Right kidney (tissue), 9 donors: ENCODE measurements at places on chromosomes 1 and 21.

GRCh38 chr1:17633654-17634053 is 94.2 kb downstream of the ARHGEF10L start:
- DNase-seq, result no peak

- DNase-seq, result no peak
These were observed 8.6 kb downstream of the CLDN14 start for GRCh38 chr21:36471254-36471723.

- DNase-seq, result no peak
These were observed 15.1 kb downstream of the AIDA start for GRCh38 chr1:222697203-222697602.

DNA sequence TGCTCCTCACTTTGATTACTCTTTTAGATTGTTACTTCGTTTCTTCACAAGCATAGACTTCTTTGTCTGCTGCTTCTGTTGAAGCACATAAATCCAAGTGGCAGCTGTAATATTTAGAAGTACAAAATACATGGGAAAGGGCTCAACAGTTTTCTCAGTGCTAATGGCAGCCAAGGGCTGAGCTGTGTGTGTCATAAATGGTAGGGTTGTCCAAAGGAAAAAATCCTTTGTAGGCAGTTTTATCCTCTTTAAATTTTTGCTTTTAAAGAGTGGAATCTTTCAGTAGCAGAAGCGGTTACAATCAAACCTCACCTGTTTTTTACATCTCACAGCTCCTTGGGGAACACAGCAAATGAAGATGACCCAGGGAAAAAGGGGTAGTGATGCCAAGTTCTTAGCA is 650.8 kb downstream of the PLPP3 start:
- DNase-seq, result no peak

DNA sequence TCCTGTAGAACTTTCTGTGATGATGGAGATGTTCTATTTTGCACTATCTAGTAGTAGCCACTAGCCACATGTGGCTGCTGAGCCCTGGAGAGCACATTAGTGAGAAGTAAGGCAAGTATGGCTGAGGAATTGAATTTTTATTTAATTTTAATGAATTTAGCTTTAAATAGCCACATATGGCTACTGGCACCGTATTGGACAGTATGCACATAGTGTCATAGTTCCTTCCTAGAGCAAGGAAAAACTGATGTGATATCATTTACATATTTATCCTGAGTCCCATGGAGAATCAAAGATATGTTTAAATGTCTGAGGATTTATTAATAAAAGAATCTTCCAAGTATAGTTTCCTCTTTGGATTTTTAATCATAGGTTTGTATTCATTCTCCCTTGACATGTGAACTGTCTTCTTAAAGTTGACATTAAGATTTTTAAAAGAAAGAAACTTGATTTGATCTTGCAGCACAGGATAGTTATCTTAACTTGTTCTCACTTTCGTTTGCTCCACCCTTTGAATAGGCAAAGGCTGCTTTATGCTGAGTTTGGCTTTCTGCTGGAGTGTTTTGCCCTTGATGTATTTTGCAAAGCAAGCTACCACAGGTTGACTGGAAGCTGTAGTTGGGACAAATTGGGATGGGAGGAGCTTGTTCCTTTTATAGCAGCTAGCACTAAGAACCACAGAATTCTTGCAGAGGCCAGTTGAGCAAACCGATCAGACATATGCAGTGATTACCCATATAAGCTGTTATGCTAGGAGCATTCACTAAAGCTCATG is 129.7 kb downstream of the VPS13D start:
- no peak for DNase-seq

- DNase-seq, result peak; percentile 61
These were observed 956 bp upstream of the SCAF4 start for GRCh38 chr21:31732597-31733550.

GRCh38 chr1:110879758-110880606 is 7.0 kb downstream of the CD53 start:
- no peak for DNase-seq

- no peak for DNase-seq
These were observed 63.1 kb downstream of the C1orf21 start for GRCh38 chr1:184449916-184450315.
